Activated CD8-positive, alpha-beta memory T cell treated with anti-CD3 and anti-CD28 coated beads, Interleukin-2, amount 10 ng/mL, durations not matched to agents 7 days and 5 days (primary cell): ENCODE measurements at places on chromosomes 2 and 18.
A peak's percentile ranks its signal among the peaks of the same experiment; 100 is the strongest.

- H3K36me3 ChIP-seq: peaks cover 64% of the 10 kb centered on the region
- H3K27ac ChIP-seq: no peak overlapping the region
- H3K4me3 ChIP-seq: no peak overlapping the region
- peaks cover 2% of the 10 kb centered on the region for H3K4me1 ChIP-seq
These were observed 57.9 kb upstream of the CD226 start for GRCh38 chr18:70005580-70005979.

- H3K36me3 ChIP-seq: peaks cover 17% of the 10 kb centered on the region
- peak overlapping the region; percentile 82 for H3K27ac ChIP-seq
- peaks cover 90% of the 10 kb centered on the region for H3K4me1 ChIP-seq
- no peaks in the 10 kb centered on the region for H3K27me3 ChIP-seq
- no peak for DNase-seq
These were observed 195.7 kb upstream of the ID2 start for GRCh38 chr2:8486141-8486540.

DNA sequence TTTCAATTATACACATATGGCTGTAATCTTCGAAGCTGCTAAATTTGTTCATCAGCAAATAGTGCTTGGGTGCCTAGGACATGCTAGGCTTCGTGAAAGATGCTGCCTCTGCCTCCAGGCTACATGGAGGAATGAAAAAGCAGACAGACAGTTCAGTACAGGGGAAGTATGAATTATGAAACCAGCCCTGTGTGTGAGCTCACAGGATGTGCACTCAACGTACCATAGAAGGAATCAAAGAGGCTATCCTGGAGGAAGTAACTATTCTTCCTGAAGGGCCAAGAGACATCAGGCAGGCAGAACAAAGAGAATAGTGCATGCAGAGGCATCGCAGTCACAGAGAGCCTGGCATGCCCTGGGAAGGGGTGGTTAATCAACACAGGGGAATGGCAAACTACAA lies 61.4 kb downstream of the DYM start:
- H3K4me3 ChIP-seq: peak overlapping the region; percentile 7
- peaks cover 38% of the 10 kb centered on the region for H3K4me1 ChIP-seq
- H3K27ac ChIP-seq: peak overlapping the region; percentile 21
- no peaks in the 10 kb centered on the region for H3K27me3 ChIP-seq

DNA sequence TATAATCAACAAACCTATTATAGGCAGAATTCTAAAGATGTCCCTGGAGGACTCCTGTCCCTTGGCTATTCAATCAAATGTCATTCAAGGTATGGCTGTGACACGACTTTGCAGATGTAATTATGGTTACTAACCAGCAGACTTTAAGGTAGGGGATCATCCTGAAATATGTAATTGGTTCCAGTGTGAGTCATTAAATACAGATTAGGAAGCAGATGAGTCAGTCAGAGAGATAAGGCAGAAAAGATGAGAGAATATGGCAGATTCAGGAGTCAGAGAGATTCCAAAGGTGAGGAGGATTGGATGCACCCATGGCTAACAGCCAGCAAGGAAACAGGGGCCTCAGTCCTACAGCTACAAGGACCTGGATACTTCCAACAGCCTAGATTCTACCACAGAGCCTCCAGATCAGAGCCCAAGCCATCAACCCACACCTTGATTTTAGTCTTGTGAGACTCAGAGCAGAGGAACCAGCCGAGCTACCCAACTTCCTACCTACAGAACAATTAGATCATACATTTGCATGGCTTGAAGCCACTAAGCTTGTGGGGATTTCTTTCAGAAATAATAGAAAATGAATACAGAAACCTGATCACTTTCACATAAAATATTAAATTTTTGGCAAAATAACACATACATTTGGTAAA lies 11.2 kb upstream of the PROM2 start:
- no peaks in the 10 kb centered on the region for H3K4me1 ChIP-seq
- H3K27ac ChIP-seq: no peak overlapping the region
- no peak for DNase-seq
- H3K27me3 ChIP-seq: no peaks in the 10 kb centered on the region

DNA sequence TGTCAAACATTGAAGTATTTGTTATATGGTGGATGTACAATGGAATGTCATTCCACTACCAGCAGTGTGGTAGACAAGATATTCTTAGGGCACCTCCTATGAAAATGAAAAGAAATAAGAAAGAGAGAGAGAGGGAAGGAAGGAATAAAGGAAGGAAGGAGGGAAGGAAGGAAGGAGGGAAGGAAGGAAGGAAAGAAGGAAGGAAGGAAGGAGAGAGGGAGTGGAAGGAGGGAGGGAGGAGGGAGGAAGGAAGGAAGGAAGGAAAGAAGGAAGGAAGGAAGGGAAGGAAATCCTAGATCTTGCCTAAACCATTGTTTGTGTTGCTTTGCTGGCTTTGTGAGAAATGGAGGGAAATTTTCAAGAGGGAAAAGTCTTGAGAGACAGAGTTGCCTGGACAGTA lies 50.1 kb upstream of the TCF7L1 start:
- H3K27me3 ChIP-seq: peaks cover 25% of the 10 kb centered on the region
- H3K36me3 ChIP-seq: no peaks in the 10 kb centered on the region
- no peaks in the 10 kb centered on the region for H3K4me1 ChIP-seq
- no peak overlapping the region for H3K27ac ChIP-seq
- H3K4me3 ChIP-seq: no peak overlapping the region

GRCh38 chr2:23628926-23629771 lies 244.2 kb downstream of the KLHL29 start:
- no peak for DNase-seq
- H3K27me3 ChIP-seq: peaks cover 4% of the 10 kb centered on the region
- H3K36me3 ChIP-seq: no peaks in the 10 kb centered on the region
- no peak overlapping the region for H3K4me3 ChIP-seq

- H3K4me1 ChIP-seq: no peaks in the 10 kb centered on the region
- no peaks in the 10 kb centered on the region for H3K27me3 ChIP-seq
- no peak for DNase-seq
- H3K36me3 ChIP-seq: no peaks in the 10 kb centered on the region
- H3K27ac ChIP-seq: no peak overlapping the region
These were observed 81.8 kb upstream of the RBMS1 start for GRCh38 chr2:160575368-160575767.
